ENCODE measurements at places on chromosomes 1 and 21. TPM values are rescaled to one million over a fixed set of nuclear protein-coding genes. Genes with fewer than 3 reads are reported as not detected.

The GORAB gene
- total RNA-seq: 9.7 TPM

- DNase-seq: no peak
These were observed 50.9 kb downstream of the VANGL2 start for GRCh38 chr1:160451119-160451858.

DNA sequence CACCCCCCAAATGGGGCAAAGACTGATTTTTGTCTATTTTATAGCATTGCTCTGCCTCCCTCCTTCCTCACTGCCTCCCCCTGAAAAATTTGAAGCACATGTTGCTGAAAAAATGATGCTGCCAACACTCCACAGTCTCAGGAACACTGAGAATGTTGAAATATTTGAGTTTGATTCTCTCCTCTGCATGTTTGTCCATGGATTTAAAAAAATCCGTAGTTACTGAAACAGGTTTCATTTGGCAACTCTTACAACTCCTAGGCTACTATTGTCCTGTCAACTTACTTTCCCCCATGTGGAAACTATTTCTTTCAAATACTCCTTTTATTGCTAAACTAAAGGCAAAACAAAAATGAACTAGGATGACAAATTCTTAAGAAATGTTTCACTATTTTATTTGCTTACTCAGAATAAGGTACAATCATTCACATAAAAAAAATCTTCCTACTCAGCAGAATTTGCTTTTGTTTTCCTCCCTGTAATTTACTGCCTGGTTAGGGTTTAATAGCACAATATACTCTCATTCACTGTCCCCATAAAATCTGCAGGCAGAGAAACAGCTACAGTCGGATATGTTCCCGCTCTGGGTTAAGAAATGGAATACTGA is 50.2 kb downstream of the C21orf91 start:
- DNase-seq: no peak

DNA sequence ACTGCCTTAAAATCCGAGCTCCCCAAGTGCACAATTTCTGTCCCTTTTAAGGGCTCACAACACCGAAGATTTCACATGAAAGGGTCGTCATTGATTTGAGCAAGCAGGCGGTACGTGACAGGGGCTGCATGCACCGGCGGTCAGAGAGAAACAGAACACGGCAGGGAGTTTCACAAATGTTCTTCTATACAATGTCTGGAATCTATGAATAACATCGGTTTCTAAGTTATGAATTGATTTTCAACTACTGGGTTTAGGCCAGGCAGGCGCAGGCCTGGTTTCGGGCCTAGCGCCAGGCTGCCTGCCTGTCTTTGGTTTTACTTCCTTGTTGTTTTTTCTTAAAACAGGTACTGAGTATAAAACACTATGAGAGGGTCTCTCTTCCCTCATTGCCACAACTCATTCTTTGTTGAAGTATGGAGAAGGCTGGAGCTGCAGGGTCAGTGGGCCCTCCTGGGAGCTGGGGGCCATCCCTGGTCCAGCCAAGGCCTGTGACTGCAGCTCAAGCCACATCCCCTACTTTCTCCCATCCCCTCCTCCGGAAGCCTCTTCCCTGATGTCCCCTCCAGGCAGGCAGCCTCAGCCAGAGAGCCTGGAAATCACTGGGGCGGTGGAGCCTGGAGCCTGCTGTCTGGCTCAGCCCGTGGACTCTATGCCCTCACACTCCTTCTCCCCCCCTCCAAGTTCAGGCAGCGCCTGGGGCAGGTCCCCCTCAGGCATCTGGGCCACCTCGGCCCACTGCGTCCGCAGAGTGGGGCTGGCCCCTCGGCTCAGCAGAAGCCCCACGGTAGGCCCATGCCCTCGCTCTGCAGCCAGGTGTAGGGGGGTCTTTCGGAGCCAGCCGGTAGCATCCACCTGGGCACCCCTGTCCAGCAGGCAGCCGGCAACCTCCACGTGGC is 2.4 kb downstream of the ANKRD65 start:
- no peak for DNase-seq

The SYT14 gene
- 0.06 TPM for total RNA-seq

The WNT4 gene
- total RNA-seq: 11.5 TPM

DNA sequence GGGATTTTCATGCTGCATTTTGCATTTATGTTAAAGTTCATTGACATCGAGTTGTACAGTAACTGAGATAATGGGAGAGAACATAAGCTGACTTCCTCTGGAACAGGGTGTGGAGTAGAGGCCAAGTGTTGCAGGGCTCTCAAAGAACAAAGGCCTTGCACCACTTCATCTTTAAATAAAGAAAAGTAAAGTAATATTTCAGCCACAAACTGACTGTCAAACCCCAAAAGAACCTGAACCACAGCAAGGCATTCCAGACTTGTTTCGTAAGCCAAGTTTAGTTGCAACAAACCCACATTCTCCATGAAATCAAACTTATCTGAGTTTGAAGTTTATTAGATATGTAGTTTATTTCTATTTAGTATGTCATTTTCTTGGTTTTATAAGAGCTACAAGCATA is 19.1 kb upstream of the HMGCS2 start:
- no peak for DNase-seq

The DNASE2B gene
- 0.17 TPM for total RNA-seq

DNA sequence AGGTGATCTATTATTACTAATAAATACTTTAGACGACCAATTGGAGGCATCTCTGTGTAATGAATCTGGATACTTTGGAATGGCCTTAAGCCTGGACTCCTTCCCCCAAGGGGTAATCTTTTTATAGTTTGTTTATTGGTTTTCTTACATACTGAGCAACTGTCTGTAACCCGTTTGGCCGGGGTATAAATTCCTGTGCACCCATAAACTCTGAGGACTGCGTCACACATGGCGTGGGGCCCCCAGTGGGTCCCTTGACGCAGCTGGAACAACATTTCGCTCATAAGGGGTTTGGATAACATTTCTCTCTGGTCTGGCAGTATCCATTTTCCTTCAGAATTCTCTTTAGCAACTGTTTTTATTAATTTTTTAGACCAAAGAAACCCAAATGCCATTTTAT is 26.5 kb downstream of the SCCPDH start:
- DNase-seq: no peak

The SPRR1A gene
- not detected for total RNA-seq

DNA sequence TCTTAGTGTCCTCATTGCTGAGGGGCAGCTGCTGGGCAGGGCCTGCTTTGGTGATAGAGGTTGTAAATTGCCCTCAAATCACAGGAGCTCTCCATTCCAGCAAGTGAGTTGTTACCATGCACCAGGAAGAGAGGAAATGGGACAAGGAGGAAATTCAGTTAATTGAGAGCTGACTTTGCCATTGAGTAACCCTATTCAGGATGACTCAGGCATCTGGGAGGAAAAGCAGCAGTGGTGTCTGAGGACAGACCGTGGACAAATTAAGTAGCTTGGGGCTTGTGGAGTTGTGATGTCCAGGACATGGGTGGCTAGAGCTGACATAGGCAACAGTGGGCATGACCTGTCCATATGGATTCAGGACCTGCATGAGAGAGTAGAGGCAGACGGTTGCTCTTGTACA is 5.9 kb downstream of the ARHGEF10L start:
- no peak for DNase-seq

- no peak for DNase-seq
These were observed 281.4 kb downstream of the HHIPL2 start for GRCh38 chr1:222266223-222267196.

DNA sequence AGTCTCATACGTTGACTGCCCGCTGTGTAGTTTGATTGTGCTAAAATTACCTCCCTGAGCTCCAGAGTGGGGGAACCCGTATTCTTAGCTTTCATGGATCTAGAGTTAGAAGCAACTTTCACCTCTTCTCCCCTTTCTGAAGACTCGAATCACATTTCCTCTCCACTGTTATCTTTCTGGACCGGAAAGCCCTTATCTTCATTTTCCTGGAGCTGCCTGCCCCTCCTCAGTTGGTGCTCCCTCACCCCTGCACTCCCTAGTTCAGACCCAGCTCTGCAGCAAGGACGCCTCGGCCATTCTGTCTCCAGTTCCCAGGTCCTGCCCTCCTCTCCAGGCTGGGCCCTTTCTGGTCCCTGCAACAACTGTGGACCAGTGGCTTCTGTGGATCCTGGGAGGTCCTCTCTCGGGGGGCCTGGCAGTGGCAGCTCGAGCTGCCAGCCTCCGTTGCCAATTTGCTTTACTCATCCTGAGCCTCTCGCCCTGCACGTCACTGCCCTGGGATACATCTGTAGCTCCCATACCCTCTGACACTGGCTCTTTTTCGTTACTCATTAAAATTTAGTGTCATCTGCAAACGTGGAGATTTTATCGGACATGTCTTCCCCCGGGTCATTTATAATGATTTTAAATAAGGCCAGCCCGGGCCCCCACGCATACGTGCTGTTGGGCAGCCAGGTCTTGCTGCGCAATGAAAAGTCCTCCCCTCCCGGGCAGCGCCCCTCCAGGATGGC is 141.5 kb upstream of the VAMP3 start:
- no peak for DNase-seq

DNA sequence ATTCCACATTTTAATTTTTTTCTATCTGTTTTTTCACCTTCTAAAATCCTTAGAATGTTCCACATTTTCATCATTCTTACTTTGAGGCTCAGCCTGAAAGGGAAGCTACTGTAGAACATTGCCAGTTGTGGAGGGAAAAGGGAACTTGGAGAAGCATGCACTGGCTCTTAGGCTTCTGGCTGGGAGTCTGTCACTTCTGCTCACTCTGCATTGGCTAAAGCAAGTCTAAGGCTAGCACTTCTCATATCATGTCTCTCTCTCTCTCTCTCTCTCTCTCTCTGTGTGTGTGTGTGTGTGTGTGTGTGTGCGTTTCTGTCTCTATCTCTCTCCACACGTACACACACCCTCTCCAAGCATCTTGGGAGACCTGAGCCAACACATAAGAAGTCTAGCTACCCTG is 49.6 kb upstream of the ADAR start:
- no peak for DNase-seq

The EXO1 gene
- total RNA-seq: 1.8 TPM

DNA sequence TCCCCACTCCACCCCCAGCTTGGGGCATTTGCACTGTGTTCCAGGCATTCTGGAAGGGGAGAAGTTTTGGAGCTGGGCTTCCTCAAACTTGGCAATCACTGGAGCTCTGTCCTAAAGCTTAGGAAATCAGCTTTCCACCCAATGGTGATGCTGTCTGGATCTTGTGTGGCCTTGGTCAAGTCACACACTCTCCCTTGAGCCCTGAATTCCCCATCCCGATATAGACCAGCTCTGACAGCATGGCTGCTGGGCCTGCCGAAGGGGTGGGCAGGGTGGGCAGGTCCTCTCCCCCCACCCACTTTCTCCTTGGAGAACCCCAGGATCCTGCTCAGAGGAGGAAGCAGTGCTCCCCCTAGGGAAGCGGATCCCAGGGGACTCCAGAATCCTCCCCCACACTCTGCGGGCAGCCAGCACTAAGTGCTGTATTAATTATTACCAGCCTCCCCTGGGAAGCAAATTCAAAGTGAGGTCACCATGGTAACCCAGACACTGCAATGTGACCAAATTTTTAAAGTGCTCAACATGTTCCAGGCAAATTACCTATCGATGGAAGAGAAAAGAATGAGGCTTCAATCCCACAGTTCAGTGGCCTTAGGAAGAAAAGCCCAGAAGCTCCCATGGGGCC is 21.3 kb upstream of the LDLRAP1 start:
- no peak for DNase-seq

DNA sequence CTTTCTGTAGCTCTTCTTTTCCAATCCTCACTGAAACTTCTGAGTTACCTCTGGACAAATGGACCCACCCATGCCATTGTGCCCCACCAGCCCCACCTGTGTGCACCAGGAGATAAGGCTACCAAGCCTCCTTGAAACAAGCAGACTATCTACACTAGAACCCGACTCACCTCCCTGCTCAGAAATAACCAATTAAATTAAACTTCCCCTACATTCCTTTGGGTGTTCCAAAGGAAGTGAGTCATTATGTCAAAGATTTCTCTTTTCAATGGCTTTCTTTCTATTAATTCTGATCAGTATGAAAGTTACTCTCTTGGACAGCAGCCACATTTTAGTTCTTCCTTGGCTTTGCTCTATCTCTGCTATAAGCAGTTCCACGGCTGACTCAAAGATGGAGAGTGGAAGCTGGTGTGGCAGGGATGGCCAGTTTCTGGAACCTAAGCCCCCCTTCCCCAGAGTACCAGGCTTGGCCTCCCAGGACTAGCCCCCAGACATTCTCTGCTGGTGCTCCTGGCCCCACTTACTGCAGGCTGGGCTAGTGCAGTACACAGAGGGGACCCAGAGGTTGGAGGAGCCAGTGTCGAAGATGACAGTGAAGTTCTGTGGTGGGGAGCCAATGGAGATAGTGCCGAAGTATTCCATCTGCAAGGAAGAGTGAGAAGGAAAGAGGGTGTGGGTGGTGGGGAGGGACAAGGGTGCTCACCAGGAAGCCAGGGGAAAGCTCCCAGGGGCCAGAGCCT is 1.9 kb downstream of the CTSE start:
- no peak for DNase-seq

DNA sequence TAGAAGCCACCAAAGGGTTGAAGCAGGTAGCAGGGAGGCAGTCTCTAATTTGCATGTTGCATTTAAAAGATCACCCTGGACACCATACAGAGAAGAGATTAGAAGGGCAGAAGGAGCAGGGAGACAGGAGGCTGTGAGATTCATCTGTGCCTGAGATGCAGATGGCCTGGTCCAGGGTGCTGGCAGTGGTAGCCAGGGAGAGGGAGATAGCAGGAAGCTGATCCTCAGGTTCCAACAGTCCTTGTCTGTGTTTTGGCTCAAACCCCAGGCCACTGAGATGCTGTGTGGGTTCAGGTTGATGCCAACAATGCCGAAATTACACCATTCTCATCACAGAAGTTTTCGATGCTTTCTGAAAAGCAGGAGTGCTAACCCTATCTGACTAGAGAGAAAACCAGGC is 113.7 kb downstream of the KAZN start:
- DNase-seq: no peak

The SVBP gene
- total RNA-seq: 17.8 TPM

- DNase-seq: peak; percentile 28
These were observed 951 bp downstream of the SYDE2 start for GRCh38 chr1:85199667-85200462.

- peak; percentile 82 for DNase-seq
These were observed 3.1 kb downstream of the BACE2 start for GRCh38 chr21:41170859-41171609.

The BSND gene
- not detected for total RNA-seq

DNA sequence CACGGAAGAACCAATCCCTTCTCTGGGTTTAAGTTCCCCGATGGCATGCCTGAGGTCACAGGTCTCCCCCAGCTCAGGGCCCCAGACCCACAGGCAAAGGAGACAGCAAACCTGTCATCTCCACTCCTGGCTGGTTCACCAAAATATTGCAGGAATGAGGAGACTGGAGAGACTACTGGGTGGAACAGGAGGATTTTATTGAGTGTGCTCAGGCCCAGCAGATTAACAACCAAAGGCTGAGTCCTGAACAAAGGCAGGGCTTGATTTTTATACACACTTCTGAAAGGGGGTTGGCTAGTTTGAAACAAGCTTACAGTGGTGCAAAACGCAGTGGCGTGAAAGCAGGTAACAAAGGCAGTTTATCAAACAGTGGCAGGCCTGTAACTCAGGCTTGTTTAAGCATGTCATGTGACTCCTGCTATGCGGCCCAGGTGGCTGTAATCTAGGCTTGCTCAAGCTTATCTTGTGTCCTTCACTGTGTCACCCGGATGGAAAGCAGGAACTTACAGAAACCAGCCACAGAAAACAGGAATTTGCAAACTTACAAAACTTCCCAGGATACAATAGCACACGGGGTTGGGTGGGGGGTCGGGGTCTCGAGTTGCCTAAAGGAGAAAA is 27.4 kb upstream of the KCNJ15 start:
- no peak for DNase-seq
